Dermis blood vessel endothelial cell (primary cell): ENCODE measurements at places on chromosomes 7 and 10. TPM values are rescaled to one million over a fixed set of nuclear protein-coding genes. Genes with fewer than 3 reads are reported as not detected.

The DLX6 gene
- not detected in 2 replicates for total RNA-seq

The CYP2C19 gene
- not detected in 2 replicates for total RNA-seq

The SMKR1 gene
- 0.09 and 0.17 TPM in 2 replicates for total RNA-seq

The GIMAP2 gene
- total RNA-seq = 75.9 and 87.0 TPM in 2 replicates

The ACSM6 gene
- not detected in 2 replicates for total RNA-seq

The ARID5B gene
- total RNA-seq = 14.0 and 16.1 TPM in 2 replicates
